IPS-NIHi11 (cell line): ENCODE measurements at places on chromosomes 5 and 9.
A peak's percentile ranks its signal among the peaks of the same experiment; 100 is the strongest.

DNA sequence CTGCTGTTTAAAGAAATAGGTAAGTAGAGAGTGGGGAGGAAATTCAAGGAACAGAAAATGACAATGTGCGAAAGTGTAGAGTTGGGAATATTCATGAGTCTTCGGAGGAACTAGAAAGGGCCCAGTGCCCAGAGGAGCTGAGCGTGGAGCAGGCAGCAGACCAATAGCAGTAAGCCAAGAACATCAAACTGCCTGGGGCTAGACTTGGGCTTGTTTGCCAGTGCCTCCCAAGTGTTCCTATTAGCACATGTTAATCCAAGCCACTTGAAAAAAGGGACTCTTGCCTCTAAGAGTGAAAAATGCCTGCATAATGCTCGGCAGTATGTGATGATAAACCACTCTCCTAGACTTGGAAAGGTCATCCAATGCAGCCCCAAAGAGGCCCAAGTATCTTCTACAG lies 1.2 kb upstream of the TAL2 start:
- DNase-seq, result no peak

DNA sequence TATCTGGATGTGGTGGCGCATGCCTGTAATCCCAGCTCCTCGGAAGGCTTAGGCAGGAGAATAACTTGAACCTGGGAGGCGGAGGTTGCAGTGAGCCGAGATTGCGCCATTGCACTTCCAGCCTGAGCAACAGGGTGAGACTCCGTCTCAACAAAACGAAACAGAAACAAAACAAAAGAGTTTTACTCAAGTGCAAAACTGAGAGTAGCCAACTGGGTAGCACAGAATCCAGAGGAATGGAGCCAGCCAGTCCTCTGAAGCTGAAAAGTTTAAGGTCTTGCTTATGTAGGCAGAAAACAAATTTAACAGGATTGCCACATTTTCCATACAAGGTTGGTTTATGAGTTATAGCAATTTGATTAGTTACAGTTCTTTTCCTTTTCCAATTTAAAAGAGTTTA lies 32.0 kb downstream of the SPIN1 start:
- DNase-seq, result no peak

GRCh38 chr9:14089051-14089803 lies 224.7 kb downstream of the NFIB start:
- no peak for DNase-seq

DNA sequence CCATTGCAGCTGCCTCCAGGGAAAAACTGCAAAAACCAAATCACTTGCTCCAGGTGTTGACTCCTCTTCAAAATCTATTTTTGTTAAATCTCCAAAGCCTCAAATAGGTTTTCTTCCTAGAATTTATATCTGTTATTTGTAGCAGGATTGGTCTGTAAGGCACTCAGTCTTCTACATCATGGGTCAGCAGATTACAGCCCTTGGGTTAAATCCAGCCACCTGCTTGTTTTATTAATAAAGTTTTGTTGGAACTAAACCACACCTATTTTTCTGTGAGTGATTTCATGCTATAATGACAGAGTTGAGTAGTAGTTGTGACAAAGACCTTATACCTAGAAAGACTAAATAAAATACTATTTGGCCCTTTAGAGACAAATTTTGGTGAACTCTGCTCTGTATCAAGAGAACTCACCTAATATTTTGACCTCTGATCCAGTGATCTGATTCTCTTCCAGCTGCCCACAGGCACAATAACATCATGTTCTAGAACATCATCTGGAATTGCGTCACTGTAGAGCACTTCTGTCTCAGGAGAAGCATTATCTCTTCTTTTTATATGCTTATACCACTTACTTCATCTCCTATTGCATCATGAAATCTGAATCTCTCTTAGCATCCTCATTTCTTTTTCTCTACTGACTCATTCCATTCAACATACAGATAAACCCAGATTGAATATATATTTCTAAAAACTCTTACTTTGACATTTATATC lies 130.1 kb downstream of the RPS23 start:
- no peak for DNase-seq

GRCh38 chr5:174549254-174549653 lies 175.1 kb upstream of the MSX2 start:
- DNase-seq, result no peak

GRCh38 chr5:66425842-66426241 lies 170.4 kb upstream of the MAST4 start:
- DNase-seq, result no peak

- DNase-seq, result no peak
Measured at GRCh38 chr9:21570643-21571275, 88.6 kb upstream of the IFNE start.

GRCh38 chr5:79567926-79568549 lies 44.2 kb upstream of the TENT2 start:
- DNase-seq, result no peak

DNA sequence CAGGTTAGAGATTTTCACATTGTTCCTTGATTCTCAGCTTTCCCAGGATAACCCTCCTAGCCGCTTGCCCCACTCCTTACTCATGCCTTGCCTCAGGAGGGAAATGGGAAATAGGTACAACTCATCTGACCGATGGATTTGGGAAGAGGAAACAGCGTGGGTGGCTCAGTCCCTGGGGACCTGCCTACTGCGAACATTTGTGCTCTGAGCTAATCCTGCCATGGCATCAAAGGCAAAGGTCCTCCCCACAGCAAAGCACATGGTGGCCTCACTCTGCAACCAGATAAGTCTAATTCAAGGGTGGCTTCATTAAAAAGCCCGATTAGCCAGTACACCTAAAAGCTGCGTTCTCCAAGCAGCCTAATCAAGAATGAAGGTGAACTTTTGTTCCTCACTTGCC lies 82.4 kb upstream of the ADRA1B start:
- no peak for DNase-seq

DNA sequence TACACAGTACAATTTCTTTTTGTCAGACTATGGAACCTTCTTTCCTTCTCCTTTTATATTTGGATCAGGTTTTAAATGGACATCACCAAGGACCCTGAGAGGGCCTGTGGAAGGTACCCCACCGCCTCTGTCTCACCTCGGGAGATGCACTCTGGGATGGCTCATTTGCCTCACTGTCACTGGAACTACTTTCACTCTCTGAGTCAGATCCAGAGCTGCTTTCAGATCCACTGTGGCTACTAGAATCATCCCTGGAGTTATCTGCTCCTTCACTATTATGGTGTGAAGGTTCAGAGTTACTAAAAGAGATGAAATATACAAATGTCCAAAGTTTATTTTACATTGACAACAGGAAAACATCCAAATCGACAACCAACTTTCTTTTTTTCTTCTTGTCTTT lies 24.6 kb downstream of the LEAP2 start:
- no peak for DNase-seq

DNA sequence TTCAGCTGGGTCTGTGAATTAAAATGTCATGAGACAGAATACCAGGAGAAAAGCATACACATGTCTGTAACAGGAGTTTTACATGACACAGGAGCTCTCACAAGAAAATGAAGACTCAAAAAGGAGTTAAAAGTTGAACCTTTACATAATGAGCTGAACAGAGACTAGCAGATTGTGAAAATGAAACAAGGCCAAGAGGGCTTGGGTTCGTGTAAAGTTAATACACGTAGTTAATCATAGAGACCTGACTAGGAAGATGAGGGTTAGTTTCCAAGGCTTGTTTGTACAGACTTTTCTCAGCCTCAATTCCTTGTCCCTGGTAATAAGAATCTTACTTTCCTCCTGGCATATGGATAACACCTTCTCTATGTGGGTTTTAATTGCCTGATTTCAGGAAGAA lies 1294.0 kb downstream of the MAT2B start:
- no peak for DNase-seq

- DNase-seq, result peak; percentile 89
Measured at GRCh38 chr9:37913480-37914153, 9.7 kb upstream of the SLC25A51 start.

DNA sequence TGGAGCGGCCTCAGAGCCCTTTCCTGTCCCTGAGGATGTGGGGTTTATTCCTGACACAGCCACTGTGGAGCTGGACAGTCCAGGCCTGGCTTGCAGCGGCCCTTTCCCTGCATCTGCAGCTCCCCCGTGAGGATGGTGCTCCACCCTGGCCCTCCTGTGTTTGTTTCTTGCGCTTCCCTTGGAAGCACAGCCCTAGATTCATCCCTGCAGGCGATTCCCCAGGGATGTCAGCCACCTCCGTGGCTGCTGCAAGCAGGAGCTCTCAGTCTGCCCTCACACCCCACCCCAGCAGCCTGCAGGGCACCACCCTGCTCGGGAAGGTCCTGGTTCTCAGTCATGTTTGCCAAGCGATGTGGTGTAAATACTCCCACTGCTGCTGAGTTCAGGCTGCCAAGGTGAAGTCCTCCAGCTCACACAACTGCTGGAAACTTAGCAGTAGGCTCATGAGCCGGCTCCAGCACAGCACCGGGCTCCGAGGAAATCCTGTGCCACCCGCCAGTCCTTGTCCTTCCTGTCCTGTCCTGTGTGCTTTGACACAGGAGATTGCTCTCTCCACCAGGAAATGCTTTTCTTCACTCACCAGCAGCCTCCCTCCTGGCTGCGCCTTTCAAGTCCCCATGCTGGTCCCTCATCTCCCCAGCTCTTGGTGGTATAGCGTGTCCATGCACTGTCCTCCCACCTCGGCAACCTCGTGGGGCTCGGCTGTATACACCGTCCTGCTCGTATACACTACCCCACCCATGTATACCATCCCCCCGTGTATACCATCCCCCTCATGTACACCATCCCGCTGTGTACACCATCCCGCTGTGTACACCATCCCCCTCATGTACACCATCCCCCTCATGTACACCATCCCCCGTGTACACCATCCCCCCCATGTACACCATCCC lies 16.2 kb downstream of the ROPN1L start:
- DNase-seq, result no peak

DNA sequence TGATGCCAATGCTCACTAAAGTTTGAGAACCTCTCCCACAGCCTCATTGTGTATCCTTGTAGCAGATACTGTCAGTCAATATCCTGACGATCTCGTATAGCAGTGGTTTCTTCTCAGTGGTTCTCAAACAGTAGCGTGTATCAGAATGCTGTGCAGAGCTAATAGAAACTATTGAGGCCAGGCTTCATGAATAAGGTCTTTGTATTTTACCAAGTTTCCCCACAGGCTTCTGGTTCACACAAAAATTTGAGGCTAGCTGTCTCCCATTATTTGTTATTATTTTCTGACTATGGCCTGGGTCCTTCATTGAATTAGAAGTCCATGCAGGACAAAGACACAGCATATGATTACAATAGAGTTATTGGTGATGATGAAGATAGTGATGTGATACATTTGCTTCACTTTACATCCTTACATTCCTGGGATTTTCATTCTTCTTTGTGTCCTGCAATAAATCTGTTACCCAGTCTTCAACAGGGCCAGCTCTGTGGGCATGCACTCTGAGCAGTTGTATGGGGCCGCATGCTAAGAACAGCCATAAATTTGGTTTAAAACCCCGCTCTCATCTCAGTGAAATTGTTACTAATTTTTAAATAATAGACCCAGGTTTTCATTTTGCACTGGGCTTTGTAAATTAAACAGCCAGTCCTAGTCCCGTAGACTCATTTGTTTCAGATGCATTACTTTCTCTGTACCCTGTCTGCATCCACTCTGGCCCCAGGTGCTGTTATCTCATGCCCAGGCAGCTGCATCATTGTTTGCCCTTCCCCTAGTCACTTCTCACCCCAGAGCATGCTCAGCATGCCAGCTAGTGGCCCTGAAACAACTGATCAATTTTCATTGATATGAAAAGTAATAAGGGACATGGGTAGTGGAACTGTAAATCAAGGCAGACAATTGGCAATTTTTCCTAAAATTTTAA lies 199.9 kb upstream of the PIK3R1 start:
- DNase-seq, result no peak

DNA sequence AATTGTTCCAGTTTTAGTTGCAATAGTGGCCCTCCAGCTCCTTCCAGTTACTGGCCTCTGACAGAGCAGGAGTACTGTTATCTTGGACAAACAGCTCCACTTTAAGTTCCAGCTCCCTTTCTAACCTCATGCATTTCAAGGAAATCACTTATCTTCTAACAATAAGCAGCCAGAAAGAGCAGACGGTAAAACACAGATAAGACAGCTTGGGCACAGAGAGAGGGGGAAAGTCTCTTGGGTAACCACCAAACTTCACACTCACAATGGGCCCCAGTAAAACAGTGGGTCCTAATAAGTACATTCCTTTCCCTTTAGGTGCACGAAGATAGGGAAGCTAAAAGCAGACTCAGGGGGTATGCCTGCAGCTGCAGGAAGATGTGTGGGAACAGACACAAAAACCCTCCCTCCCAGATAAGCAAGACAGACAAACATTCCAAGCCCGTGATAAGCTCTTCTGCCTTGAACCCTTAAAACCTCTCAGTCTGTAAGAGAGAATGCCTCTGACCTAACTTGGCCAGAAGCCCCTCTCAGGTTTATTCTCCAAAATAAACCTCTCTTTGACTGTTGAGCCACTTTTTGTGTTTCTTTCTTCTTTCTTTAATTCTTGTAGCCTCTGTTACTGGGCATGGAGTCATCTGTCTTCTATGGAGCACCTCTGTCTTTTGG lies 30.8 kb downstream of the OR1J1 start:
- DNase-seq, result no peak

DNA sequence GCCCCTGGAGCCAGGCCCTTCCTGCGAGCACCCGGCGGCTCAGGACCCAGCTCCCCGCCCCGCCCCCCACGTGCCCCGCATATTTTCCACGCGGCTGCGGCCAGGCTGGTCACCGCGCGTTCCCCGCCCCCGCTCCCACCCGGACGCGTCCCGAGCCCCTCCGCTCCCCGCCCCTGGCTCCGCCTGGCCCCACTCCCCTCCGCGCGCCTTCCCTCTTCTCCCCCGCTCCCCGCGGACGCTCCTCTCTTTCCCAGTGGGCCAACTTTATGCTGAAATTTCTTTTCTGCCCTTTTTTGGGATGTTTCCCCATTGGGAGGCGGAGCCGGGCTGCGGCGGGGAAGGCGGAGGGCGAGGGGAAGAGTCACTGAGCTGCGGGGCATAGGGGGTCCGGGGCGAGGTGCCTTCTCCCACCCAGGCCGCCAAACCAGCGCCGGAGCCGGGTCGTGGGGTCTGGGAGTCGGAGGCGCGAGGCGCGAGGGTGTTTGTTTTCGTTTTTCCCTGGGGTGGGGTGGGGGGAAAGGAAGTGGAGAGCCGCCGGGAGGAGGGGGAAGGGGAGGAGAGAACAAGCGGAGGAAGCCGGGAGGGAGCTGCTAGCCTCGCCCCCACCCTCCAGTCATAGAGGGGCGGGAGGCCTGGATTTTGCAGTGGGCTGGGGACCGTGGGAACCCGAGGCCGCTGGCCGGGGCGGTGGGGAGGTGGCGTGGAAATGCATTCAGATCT lies 1.0 kb upstream of the TPM2 start:
- DNase-seq, result peak; percentile 77
